ENCODE measurements at places on chromosomes 5 and 9. TPM values are rescaled to one million over a fixed set of nuclear protein-coding genes. Genes with fewer than 3 reads are reported as not detected.

Gene NAIF1
- total RNA-seq: 10.1 TPM

- DNase-seq: peak; percentile 86
These were observed 63.0 kb upstream of the BASP1 start for GRCh38 chr5:17154211-17154996.

GRCh38 chr9:81112627-81113452, 576.5 kb downstream of the TLE1 start:
- DNase-seq: no peak

- peak; percentile 83 for DNase-seq
These were observed 1.3 kb downstream of the HINT2 start for GRCh38 chr9:35813434-35814105.

DNA sequence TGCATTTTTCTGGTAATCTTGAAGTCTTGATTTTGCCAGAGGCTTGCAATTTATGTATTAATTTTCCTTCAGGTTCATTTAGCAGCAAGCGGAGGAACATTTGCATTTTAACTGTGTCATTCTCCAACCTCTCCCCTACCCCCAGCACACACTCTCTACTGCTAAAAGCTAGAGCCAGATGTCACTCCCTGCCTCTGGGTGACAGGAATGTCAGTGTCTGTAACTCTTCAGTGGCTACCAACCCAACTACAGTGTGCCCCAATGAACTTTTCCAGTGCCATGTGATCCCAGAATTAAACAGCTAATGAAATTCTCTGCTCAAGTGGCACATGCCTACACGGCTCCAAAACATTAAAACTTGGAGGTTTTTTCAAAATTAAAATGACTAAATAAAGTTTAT, 260.3 kb downstream of the GOLPH3 start:
- no peak for DNase-seq

Gene TTC16
- total RNA-seq: under 0.01 TPM

DNA sequence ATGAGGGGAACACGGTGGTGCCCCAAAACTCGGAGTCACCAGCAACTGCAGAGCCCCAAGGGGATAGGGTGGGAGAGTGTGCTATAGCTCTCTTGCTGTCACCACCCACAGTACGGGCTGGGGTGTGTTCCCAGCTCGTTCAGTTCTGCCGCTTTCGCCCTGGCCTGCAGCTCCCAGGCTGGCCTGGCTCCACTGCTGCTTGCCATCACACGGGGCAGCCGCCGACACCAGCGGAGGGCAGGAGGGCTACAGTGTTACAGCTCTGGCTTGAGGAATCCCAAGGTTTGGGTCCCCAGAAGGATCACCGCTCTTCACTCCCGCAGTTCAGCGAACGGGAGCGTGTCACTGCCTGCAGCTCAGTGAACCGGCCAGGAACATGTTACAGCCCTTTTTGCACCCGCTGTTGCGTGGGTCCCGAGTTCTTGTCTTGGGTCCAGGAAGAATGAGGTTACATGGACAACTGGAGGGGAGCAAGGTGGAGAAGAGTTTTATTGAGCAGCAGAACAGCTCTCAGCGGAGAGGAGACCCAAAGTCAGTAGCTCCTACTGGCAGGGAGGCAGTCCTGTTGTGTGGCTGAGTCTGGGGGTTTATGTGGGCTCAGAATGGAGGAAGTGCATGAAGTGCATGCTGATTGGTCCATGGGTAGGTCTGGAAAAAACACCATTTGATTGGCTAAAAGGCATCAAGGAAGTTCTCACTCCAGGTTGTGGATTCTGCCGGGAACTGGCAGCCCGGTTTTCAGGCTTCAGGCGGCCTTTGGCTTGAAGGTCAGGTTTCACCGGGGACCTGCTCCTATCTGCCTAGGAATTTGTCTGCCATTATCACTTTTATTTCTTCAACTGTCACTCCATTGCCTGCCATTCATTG, 113.4 kb downstream of the EHMT1 start:
- DNase-seq: no peak

DNA sequence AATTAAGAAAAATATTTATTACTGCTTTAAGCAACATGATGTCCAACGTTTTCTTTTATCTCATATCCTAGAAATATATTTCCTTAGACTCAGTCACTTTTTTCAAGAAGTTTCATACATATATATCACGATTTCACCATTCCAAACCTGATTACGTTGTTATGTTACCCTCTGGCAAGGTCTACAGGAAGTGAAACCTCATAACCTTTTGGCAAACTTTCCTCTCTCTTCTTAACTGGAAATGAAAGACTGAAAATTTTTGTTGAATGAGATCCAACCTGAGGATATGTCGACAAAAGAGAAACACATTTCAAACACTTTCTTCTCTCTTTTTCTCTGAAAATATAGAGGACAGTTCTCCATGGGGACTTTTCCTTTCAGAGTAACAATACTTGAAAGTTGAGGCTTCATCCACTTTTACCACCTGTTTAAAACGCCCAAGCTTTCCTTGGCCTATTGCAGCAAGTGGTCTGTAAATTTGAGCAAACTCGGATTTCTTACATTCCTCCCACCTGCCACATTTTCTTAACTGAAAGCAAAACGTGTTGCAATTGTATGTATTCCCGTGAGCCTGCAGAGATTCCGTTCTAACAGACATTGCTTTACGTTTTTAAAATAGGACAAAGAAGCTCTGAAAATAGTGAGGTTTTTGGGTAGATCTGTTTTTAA, 298.1 kb downstream of the CETN3 start:
- DNase-seq: no peak

DNA sequence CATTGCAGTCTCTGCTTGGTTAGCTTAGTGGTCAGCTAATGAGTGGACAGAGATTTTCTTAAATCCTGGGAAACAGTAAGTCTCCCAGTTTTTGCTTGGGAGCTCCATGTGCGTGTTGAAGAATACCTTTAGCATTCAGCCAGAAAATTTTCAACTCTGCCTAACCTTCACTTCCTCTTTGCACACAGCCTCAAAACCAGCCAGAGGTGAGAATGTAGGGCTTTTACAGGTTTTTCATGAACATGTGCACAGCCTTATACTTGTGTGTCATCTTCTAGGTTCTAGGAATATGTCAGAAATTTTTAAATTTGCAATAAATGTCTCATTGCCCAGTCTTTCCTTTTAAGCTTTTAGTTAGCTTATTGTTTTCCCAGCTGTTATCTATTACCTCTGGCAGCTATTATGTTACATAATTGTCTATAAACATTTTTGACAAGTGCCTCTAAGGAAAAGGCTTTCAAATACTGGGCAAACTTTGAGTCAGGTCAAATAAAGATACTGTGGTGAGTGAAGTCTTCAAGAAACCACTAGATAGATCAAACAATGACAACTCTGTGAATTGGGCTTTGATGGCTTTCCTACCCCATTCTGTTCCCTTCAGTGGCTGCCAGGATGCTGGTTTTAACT, 12.7 kb downstream of the ADGRV1 start:
- no peak for DNase-seq

GRCh38 chr9:93576258-93577077, at the start of gene PHF2:
TSS of gene PHF2 (plus strand) at chr9:93576584. CDS start at chr9:93576774, 190 bp downstream.
- peak; percentile 96 for DNase-seq

- DNase-seq: peak; percentile 63
These were observed 1.3 kb downstream of the PCSK5 start for GRCh38 chr9:75891771-75892215.

- peak; percentile 76 for DNase-seq
These were observed 75.9 kb upstream of the PRR16 start for GRCh38 chr5:120388016-120388781.

Gene TMED9
- 96.6 TPM for total RNA-seq

DNA sequence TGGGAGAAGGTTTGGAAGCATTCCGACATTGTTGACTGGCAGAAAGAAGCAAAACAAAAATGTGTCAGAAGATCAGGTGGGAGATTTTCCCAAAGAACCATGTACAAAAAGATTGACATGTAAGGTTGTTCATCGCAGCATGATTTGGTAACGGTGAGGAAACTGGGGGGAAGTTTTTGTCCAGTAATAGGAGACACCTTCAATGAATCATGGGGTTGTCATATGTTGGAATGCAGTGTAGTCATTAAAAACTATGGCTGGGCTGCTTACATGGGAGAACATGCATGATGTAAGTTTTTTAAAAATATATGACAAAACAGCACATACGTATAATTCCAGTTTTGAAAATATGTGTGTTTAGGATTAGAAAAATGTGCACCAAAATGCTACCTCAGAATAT, 50.5 kb downstream of the HSD17B3 start:
- no peak for DNase-seq

DNA sequence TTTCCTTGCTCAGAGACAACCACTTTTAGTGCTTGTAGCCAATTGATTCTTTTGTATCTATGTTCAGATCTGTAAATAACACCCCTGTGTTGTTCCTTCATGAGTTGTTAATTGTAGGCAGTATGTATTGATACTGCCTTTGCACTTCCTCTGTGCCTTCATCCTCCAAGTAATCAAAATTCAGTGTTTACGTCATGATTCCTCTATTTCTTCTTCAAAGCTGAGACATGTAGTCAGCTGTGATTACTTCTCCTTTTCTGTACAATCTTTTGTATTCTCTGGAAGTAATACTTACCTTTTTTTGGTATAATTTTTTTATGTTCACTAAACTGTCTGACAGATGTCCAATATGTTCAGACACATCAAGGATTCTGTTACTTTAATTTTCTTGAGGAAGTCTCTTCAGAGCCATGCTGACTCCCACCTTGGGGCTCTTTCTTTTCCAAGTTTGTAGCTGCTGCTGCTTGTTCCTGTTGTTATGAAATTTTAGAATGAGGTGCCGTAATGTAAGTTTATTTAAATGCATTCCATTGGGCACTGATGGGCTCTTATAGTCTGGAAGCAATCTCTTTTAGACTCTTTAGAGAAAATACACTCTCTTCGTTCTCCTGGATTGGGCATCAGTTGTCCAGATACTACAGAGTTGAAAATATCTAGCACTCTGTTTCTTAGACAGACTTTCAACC, 30.5 kb upstream of the LRRC70 start:
- no peak for DNase-seq

- DNase-seq: no peak
These were observed 52.7 kb downstream of the NDST1 start for GRCh38 chr5:150560401-150561191.

Gene MAN1B1
- total RNA-seq: 103 TPM

DNA sequence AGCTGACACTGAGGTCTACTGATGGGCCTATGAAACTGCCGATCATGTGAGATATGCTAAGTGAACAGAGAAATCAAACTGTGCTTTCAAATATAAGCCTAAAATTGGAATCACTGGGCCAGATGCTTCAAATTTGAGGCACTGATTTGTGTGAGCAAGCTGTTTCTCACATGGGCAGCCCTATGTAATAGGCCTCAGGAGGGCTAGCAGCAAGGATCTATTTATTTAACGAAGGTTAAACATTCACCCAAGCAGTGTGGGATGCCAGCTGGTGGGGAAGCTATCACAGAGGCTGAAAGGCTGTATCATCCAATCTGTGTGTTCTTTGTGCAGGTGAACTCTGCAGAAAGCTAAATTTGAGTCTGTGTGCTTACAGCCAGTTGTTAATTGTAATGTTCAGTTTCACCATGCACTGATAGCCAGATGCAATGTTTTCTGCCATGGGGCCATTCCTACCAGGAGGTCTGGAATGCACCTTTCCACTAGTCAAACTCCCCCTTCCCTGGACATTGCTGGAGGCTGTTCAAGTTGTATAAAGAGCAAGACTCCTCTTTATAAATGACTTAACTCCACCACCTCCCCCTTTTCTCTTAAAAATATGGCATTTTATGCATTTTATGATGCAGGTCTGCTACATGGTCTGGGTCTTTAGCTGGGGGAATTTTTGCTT, 228.9 kb downstream of the SH3GL2 start:
- DNase-seq: no peak

DNA sequence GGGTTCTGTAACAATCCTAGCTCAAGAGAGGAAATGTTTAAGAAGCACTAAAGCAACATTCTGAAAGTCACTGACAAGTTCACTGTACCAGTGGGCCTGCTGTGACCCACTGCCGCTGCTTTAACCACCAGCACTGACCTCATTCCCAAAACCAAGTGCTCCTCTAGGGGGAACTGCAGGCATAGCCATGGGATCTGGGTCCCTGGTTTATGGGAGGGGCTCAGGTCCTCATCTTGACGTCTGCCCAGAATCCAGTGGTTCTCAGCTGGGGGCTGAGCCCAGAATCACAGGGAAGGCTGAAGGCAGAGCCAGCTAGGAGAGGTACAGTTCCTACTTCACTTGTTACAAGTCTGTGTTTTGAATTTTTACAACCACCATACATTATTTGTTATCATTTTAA, 36.1 kb upstream of the SLC2A8 start:
- no peak for DNase-seq

- no peak for DNase-seq
These were observed 56.8 kb upstream of the PHYKPL start for GRCh38 chr5:178289438-178289837.

- no peak for DNase-seq
These were observed 26.9 kb downstream of the CAMSAP1 start for GRCh38 chr9:135880438-135880837.

DNA sequence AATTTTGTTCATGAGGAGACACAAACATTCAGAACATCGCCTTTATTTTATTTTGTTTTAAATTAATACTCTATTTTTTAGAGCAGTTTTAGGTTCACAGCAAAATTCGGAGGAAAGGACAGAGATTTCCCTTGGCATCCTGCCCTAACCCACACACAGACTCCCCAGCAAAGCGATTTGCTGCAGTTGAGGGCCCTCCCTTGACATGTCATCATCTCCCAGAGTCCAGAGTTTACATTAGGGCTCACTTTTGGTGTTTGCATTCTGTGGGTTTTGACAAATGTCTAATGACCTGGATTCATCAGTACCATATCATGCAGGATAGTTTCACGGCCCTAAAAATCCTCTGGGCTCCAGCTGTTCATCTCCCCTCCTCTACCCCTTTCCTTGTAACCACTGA, 33.6 kb upstream of the COL5A1 start:
- DNase-seq: peak; percentile 26

Gene C6
- total RNA-seq: not detected

Gene GABRA6
- total RNA-seq: not detected

- peak; percentile 50 for DNase-seq
These were observed 37.9 kb downstream of the AHRR start for GRCh38 chr5:359301-359897.

Measured in osteoblast (primary cell).